ENCODE measurements at places on chromosomes 1 and 21.
A peak's percentile ranks its signal among the peaks of the same experiment; 100 is the strongest.

DNA sequence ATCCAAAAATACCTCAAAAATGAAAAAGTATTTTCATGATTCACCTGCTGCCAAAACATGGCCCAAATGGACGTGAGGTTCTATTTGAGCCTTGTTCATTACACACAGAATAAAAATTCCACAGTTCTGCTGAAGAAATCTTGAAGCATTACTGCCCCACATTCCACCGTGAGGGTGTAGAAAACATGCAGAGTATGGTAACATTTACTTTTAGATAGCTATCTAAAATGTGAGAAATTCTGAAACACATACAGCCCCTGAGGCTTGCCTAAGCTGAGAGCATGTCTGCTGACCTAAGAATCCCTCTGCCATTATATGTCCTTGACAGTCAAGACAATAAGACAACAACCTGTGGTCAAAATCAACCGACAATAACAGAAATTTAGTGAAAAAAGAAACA lies 186.5 kb downstream of the DSCAM start:
- DNase-seq: no peak

DNA sequence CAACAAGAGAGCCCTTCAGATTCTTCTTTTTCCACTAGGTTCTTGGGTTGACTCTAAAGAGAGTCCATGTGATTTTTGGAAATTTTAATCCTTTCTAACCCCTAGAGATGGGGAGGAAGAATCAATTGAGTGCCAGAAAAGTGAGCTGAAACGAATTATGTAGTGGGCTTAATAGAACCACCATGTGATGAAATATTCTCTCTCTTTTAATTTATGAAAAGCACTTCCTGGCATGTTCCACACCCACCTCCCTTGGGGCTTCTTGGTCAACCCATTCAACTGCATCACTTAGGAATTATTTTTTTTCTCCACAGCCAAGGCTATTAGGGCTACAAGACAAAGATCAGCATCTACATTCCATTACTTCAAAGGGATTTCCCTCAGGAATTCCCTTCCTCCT lies 79.6 kb downstream of the ZC3H11B start:
- no peak for DNase-seq

GRCh38 chr1:217431395-217431794 lies 199.5 kb downstream of the GPATCH2 start:
- no peak for DNase-seq

- DNase-seq: no peak
These were observed 26.5 kb upstream of the LPAR3 start for GRCh38 chr1:84919461-84919970.

- DNase-seq: no peak
These were observed 24.1 kb upstream of the ETV3 start for GRCh38 chr1:157162345-157162744.

GRCh38 chr1:31712068-31712467 lies 8.3 kb upstream of the COL16A1 start:
- DNase-seq: peak; percentile 65

DNA sequence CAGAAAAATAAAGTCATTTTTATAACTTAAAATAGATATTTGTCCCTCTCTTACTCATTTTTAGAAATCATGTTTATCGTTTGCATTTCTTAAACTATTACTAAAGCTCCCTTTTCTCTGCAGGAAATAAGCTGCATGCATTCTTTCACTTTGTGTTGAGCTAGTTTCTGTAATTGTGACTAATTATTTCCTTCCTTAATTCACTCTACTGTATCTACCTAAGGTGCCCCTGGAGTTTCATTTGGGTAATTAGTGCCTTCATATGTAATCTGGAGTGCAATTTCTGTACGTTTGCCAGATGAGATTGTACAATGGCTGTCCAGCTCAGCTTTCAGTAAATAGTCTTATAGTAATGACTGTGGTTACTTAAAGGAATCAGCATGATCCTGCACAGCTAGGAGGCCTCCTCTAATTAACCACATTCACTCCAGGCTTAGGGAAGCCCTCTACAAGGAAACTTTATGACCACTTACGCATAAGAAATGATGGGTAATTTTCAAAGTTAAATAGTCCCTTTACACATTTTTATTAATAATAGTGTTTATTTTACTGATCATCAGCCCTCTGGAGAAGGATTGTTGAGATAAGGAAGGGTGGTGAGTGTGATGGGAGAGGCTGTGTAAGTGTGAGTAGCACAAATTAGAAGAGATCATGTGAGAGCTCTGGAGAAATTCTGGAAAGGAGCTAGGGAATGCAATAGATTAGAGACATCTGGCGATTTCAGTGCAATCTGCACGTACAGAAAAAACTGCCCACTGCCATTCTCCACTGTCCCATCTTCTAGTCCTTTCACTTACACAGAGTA lies 86.8 kb downstream of the LRRC8C start:
- DNase-seq: peak; percentile 57

- no peak for DNase-seq
These were observed 129.9 kb downstream of the RERE start for GRCh38 chr1:8687538-8687937.

- DNase-seq: peak; percentile 62
These were observed 30.6 kb upstream of the JUN start for GRCh38 chr1:58814251-58815068.

DNA sequence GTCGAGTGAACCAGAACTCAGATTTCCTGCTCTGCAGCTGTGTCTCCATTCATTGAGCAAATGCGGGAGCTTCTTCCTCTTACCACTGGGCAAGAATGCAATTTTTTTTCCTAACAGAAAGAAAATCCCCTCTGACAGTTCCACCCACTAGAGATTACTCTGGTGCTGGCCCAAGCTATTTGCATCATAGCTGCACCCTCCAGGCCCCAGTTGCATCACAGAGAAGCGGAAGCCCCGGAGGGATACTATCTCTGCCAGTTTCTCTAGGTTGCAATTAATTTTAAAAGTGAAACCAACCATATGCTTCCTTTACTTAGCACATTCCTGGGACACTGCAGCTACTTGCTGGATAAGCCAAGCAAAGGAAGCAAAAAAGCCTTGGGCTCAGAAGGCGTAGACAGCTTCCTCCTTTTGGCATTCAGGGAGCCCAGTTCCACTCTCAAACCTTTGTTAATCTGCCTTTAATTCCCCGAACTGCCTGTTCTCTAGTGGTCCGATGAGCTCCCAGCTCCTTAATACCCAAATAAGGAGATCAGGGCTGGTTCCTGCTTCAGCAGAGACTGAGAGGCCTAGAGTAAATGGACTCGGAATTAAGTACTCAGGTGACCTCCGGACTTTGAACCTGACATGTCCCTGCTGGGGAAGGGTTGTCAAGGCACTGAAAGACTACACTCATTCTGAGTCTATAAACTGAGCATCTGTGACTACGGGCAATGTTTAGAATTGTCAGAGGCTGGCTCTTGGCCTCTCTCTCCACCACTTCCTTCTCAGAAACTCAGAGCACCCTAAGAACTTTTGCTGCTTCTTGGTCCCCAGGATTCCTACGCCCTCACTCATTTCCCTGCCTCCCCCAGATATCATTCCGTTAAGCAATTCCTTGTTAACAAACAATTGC lies 72.5 kb upstream of the TNFSF18 start:
- peak; percentile 77 for DNase-seq

- DNase-seq: no peak
These were observed 26.8 kb upstream of the BACH1 start for GRCh38 chr21:29271927-29272333.

DNA sequence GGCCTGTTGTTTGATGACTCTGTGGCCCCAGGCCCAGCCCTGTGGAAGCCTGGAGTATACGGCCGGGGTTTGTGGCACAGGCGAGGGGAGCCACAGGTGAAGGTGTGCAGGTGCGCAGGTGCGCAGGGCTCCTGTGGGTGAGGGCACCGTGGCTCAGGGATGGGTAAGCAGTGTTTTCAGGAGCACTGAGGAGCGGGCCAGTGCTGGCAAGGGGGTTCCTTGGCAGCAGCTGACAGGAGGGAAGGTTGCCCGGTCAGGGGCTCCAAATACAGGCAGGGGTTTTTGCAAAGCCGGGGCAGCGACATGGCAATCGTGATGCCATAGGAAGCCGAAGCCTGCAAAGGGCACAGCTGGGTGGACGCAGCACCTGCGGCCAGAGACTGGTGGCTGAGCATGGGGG lies 20.7 kb downstream of the AGPAT3 start:
- DNase-seq: no peak

- peak; percentile 24 for DNase-seq
These were observed 57.9 kb upstream of the KANK4 start for GRCh38 chr1:62377043-62377562.

GRCh38 chr21:37248298-37248697 lies 18.8 kb downstream of the VPS26C start:
- no peak for DNase-seq

DNA sequence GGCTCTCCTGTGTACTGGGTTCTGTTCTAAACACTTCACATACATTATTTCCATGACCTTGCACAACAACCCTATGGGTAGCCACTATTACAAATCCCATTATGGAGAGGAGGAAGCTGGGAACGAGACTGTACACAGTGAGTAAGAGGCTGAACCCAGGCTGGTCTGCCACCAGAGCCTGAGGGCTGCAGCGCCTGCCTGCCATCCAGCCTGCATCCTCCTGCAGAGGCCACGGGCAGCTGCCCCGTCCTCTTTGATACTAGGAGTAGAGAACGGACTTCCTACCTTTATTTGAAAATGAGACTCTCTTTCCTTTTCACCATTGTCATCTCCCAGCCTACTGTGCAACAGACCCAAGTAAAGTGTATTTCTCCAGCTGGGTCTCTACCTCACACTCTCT lies 370.0 kb downstream of the HHAT start:
- no peak for DNase-seq

DNA sequence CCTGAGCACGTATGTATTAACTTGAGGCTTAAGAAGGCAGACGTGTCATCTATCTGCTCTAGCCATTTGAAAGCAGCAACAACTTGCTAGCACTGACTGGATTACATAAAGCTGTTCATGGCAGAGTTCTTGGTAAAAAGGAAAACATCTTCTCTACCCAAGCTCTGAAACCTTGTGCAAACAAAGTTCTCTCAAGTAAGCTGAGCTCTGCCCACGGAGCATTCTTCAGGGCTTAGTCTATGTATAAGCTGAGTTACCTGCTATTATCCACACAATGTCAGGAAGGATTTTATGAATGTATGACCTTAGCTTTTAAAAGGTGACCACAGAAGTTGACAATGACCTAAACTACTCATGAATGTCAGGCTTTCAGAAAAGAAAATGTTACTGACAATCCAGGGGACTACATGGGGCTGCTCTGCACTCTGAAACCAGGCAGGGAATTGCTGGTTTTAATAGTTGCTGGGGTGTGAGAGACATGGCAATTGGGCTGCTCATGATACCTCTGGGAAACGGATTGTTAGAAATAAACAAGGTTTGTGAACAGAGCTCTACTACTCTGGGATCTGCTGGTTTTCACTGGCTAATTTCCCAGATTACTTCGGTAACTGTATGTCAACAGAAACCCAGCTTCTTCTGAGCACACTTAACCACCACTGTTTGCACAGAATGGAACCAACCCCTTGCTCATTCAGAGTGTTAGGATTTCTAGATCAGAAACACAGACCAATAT lies 29.6 kb upstream of the CCN1 start:
- DNase-seq: no peak

DNA sequence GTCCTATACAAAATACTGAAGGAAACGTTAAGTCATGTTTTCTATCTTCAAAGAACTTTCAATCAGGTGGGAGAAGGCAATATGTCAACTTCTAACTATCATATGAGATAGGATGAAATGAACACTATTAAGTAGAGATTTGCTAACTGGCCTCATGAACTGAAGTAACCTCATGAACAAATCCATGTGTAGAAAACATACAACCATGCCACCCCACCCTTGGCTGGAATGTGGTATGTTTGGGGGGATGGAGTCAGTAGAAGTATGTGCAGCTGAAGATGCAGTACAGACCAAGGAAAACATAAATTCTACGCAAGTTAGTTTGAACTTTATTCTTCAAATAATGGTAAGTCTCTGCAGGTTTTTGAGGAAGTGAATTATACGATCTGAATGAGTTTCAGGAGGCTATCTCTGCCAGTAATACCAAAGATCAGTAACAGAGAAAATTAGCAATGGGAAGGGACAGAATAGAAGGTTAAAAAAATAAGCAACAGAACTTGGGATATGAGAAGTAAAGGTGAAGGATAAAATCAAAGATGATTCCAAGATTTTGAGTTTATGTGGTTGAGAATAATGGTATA lies 4.5 kb downstream of the TRMT1L start:
- DNase-seq: peak; percentile 7

GRCh38 chr1:38135625-38136414 lies 89.2 kb upstream of the POU3F1 start:
- DNase-seq: peak; percentile 61

- DNase-seq: no peak
These were observed 2.1 kb downstream of the CTRC start for GRCh38 chr1:15440357-15440756.

DNA sequence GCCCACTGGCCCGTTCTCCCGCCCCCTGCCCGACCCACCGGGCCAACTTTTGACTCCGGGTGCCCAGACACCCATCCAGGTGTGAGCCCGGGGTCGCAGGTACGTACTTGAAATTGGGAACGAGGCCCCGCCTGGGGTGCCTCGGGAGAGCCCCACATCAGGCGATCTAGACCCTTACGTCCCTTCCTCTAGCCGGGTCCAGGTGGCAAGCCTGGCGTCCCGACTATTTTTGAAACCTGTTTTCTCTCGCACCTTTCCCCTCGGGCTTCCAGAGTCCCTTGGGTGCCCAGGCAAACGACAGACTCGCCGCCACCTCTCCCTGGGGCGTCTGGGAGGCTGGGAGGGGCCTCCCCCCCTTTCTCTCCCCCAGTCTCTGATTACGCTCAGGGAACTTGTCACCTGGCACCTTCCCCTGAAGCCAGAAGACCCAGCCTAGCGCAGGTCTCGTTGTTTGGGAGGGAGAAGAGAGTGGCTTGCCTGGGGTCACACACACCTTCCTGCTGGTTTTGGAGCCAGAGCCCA lies 898 bp downstream of the LDLRAP1 start:
- no peak for DNase-seq

GRCh38 chr1:121471523-121471922 lies 286.7 kb downstream of the SRGAP2C start:
- DNase-seq: no peak

DNA sequence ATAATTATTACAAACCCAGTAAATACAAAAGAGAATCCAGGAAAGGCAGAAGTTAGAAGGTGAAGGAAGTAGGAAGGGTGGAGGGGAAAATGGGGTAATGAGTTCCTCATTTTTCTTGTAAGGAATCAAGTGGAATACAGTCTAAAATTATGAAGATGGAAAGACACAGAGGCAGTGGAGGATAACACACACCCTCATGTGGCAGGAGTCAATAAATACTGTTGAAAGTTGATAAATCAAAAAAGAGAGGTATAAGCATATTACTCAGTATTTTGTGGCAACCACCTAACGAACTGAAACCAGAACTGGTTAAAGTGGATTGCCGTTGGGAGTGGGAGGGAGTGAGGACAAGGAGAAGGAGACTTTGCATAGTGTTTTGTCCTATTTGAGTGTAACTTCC lies 78.6 kb upstream of the SLC44A3 start:
- DNase-seq: no peak

All from eye (tissue), 1 donor.